ENCODE measurements at places on chromosomes 6 and 20.

DNA sequence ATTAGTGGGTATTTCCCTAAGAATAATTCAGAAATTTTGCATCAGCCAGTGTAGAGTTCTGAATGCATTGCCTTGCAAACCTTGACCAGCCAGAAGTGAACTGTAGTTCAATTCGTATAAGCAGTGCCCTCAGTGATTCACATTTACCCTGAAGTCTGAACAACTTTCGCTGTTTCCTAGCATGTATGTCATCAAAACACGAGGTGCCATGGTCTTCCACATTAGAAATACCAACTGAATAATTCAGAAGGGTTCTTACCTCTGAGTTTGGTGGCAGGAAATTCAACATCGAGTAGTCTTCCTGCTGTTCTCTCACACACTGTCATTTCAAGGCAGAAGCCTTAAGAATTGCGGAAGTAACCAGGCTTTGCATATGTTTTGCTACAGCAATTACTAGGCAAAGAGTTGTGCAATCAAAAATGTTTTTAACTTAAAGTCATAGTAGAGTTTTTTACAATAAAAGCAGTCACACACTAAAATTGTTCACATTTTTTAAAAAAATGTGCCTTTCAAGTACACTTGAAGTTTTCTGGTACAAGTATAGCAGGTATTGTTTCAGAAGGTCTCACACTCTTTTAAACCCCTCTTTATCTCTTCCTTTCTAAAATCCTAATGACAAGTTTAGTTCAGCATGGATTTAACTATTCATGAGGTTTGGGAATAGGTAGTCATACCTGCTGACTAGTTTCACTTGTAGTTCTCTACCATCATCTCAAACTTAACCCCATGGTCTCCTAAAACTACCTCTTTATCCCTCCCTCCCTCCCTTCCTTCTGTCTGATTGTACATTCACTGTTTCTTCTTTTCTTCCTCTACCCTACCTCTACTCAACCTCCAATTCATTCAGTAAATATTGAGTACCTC, 118.3 kb downstream of the STXBP5 start:
- DNase-seq: no peak

- no peak for DNase-seq
These were observed 8.0 kb upstream of the RTF2 start for GRCh38 chr20:56460459-56460858.

- DNase-seq: no peak
These were observed 62.6 kb downstream of the GPR6 start for GRCh38 chr6:110040716-110041115.

- DNase-seq: no peak
These were observed 270.7 kb downstream of the SLC35F1 start for GRCh38 chr6:118177720-118178119.

GRCh38 chr6:39634646-39635341, 90.4 kb downstream of the KIF6 start:
- DNase-seq: no peak

GRCh38 chr6:112725541-112726085, 378.5 kb downstream of the RFPL4B start:
- no peak for DNase-seq

GRCh38 chr6:7910298-7910653, 312 bp downstream of the TXNDC5 start:
- no peak for DNase-seq

- no peak for DNase-seq
These were observed 105.4 kb downstream of the TSHZ2 start for GRCh38 chr20:53077373-53078205.

DNA sequence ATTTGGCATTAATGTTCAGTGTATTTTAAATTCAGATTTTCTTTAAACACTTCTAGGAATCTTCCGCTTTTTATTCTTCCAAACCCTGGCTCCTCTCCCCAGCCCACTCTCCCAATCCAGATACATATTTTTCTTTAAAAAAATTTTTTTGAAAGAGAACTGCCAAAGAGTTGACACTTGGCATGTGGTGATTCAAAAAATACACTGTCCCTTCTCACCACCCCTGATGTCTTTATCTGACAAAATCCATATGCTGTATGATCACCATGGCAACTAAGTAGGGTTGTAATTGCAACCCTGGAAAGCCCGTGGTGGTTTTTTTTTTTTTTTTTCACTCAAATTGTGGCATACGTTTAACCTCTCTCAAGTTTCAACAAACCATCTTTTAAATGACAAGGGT, 355.8 kb upstream of the SASH1 start:
- no peak for DNase-seq

DNA sequence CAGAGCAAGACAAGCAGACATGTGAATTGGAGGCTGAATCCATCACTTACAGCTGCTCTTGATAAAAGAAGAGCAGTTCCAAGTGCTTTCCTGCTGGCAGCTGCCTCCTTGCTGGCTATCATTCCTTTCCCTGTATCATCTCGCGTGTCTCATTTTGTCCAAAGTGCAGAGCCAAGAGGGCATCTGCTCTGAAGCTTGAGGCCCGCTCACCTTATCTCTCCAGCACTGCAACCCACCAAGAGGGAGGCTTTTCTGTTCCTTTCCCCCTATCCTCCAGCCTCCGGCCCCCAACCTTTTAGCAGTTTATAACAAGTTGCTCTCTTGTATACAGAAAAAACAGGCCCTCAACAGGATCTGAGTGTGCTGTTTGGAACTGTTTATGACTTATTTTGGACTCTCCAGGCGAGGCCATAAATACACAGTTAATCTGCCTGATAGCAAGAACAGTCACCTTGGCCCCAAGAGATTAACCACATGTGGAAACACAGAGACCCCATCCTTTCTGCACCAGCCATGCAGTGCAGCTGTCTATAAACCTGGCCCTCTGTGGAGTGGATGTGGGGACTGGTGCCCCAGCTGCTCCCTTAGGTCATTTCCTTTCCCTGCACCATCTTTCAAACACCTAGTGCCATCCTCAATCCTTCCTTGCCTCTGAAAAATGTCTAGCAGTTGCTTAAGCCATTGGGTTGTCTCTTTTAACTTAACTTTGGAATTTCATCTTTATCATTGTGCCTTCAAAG, 172.5 kb upstream of the FERMT1 start:
- DNase-seq: no peak

DNA sequence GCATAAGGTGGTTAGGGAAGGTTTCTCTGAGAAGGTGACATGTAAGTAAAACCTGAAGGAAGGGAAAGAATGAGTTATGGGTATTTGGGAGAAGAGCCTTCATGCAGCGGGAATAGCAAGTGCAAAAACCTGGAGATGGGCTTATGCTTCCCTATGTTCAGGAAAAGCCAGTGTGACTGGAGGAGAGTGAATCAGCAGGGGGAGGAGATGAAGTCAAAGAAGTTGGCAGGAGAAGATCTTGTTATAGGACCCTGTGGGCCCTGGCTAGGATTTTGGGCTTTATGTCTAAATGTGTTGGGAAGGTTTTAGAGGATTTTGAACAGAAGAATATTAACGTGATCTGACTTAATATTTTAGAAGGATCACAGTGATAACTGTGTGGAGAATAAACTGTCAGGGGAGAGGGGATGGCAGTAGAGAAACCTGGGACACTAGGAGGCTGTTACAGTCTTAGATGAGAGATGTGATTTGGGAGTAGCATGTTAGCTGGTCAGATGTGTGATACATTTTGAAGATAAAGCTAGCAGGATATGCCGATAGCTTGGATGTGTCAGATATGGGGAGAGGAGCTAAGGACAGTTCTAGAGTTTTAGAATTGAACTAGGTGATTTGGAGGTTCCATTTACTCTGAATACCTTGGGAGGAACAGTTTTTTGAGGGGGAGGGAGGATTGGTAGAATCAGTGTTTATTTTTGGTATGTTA, 41.0 kb downstream of the PHF3 start:
- no peak for DNase-seq

DNA sequence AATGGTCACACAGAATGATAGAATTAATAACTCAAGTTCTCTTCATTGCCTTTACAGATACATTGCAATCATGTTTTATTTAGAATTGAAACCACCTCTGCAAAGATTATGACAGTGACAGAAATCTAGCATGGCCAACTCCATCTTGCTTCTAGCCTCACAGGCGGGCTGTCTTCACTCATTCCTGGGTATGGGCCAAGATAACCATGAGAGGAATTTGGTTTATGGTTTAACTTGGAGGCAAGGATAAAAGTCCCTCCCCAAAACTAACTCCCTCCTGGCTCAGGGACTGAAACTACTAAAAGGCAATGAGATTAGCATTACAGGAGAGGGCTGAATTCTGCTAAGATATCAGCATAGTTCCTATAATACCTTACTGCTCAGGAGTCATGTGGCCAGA, 95.2 kb upstream of the CST7 start:
- no peak for DNase-seq

- DNase-seq: no peak
These were observed 77.0 kb downstream of the MRPL14 start for GRCh38 chr6:44049989-44050871.

DNA sequence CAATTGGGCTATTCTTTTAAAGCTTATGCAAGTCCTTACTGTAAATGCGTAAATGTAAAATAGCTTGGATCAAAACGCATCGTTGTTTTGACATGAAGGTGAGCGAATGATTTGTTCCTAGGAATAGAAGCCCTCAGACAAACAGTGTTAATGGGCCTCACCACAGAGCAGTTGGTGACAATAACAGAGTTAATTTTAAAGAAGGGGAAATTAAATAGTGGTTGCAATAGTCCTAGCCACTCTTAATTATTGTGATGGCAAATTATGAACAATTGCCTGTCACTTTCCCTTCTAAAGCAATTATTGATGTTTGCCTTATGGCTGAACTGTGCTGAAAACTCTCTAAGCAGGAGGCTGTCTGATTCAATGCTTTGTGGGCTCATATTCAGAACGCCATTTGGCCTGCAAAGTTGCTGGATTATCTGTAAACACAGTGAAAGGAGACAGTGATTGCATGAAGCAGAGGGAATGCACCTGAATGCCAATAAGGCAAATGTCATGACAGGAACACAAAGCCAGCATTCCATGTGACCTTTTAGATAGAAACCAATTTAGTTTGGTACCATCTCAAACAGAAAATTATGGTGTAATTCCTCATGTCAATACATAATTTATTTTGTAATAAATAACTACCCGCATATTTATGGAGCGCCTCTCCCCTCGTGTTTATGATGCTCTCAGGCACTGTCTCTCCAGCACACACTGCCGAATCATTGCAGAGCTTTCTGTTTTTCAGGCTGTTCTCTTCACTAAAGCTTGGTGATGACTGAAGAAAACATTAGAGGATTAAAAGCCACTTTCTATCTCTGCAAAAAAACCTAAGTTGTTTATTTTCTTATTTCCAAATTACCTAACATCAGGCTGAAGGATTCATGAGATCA, 387.5 kb downstream of the HACE1 start:
- DNase-seq: no peak

- no peak for DNase-seq
These were observed 11.1 kb upstream of the KIAA1755 start for GRCh38 chr20:38271608-38272120.

DNA sequence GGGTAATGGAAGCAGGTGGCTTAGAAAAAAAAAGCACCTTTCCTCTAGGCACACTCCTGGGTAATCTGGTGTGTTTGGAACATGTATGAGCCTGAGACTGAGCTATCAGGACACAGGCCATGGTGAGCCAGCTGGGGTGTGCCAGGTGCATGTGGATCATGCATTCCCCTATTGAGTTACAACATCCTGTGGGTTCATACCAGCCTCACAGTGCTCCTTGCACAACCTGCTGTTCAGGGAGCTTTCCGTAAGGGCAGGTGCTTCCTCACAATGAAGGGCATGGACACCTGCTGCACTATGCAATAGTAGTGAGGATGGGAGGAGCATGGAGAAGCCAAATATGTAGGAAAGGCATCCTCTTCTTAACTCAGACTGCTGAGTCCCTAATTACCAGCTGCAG, 197.2 kb upstream of the SUPT3H start:
- DNase-seq: no peak

DNA sequence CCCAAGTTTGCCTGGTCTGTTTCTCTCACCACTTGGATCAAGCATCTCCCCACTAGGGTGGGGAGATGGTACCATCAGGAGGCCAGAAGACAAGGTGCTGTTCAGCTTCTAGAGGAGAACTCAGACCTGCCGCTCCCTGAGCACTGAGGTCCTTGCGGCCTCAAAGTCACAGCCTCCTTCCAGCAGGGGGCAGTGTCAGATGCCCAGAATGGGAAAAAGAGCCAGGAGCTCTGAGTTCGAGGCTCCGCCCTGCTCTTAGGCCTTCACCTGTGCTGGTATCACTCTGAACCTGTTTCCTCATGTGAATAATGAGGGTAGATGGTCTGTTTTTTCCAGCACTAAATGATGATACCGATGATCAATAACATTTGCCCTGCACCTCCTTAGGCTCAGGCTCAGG, 68.7 kb downstream of the TOX2 start:
- DNase-seq: peak; percentile 63

DNA sequence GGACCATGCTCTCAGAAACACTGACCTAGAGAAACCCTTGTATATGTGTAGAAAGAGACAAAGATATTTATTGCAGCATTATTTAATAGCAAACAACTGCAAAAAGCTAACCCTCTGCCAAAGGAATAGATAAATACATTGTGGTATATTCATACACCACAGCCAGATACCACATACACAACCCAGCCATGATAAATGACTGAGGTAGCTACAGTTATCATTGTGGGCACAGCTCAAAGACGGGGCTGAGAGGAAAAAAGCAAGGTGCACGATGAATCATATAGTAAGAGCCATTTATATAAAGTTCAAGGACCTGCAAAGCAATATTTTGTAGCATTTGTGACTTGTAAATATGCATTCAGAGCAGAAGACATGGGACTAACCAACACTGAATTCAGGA, 30.8 kb downstream of the RSPO4 start:
- DNase-seq: no peak

DNA sequence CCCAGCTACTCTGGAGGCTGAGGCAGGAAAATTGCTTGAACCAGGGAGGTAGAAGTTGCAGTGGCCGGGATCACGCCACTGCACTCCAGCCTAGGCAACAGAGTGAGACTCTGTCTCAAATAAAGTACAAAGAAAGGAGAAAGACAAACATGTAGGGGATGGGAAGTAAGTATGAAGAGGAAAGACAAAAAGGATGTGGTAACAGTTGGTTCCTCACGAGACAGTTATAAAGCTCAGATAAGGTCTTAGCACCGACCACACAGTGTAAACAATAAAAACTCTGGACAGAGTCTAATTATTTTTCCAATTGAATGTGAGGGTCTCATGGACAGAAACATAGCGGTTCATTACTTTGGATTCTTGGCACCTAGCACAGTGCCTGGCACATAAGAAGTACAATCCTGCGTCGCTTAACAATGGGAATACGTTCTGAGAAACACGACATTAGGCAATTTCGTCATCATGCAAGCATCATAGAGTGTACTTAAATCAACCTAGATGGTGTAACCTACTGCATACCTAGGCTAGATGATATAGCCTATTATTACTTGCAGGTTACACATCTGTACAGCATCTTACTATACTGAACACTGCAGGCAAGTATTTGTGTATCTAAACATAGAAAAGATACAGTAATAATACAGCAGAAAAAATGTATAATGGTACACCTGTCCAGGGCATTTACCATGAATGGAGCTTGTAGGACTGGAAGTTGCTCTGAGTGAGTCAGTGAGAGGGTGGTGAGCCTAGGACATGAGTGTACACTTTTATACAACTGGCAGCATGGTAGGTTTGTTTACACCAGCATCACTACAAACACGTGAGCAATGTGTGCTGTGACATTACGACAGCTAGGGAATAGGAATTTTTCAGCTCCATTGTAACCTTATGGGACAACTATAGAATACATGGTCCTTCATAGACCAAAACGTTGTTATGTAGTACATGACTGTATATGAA, 38.2 kb downstream of the MBOAT1 start:
- no peak for DNase-seq

GRCh38 chr6:101513181-101513580, 119.7 kb downstream of the GRIK2 start:
- DNase-seq: no peak

- no peak for DNase-seq
These were observed 76.1 kb downstream of the DTD1 start for GRCh38 chr20:18663932-18664331.
